ENCODE measurements at places on chromosomes 4 and X.

GRCh38 chr4:123649250-123649644, 252.7 kb downstream of the SPRY1 start:
- DNase-seq, result no peak

DNA sequence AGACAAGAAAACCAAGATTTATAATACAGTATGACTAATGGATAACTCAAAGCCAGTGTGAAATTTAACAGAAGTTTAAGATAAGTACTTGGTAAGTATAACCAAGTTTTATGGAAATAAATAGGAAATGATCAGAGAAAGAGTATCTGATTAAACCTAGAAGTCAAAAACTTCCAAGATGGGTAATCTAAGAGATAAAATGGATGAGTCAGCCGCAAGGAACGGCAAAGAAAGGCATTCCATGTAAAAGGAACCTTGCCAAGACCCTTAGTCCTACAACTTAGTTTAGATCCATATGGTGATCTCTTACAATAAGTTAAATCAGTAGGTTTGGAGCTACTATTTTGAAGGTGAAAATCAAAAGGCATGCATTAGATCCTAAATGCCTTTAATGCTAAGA, 34.8 kb downstream of the LIN54 start:
- no peak for DNase-seq

- no peak for DNase-seq
Measured at GRCh38 chrX:96703816-96704215, 19.2 kb downstream of the DIAPH2 start.

DNA sequence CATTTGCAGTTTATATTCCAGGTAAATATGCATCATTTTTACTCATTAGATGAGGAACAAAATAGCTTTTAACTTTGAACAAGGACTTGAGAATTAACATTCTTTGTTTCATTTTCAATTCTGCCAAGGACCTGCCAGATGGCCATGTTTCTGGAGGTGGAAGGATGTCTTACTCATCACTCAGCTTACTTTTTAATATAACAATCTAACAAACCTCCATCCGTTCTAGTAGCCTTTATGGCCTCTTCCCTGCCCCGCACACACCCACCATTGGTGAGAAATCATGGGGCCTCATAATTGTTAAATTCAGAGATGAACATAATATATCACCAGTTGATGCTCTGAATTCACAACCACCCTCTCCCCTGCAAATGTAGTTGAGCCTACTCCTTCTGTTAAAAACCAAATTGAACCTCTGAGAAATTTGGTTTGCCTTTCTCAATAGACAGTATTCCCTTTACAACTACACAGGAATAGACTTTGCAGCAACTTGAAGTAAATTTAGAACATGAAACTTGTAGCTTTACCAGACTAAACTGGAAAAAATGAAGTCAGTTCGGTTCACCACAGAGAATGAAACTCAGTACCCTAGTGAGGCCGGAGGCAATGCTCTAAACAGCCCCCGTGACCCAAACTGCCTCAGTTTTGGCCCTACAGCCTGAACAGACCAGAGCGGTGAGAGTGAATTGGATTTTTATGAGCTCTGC, 50.1 kb upstream of the ACSL4 start:
- peak; percentile 3 for DNase-seq

GRCh38 chr4:142419712-142420111, 426.4 kb downstream of the INPP4B start:
- no peak for DNase-seq

DNA sequence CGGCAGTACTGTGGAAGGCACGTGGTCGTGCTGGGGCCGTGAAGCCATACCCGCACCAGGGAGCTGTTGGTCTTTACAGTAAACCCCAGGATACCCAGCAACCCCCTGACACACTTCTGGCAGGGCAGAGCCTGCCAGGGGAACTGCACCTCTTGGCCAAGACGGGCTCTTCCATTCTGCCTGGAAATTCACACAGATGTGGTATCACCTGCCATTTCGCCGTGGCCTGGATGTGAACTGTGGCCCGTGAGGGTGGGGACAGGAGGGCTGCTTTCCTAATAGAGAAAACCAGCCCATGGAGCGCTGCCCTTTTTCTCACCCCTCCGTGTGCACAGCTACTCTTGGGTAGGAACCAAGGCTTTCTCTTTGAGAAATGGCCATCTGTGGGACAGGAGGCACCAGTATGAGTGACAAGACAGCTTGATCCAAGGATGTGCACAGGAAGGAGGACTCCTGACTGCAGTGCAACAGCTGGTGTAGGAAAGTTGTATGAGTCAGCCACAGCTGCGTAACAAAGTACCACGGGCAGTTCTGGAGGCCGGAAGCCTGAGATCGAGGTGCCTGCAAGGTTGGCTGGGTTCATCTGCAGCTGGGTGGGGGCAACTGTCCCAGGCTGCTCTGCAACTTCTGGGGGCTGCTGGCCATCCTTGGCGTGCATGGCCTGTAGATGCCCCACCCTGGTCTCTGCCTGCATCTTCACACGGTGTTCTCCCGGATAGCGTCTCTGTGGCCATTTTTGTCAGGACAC, 95.7 kb downstream of the PSAPL1 start:
- DNase-seq, result no peak

DNA sequence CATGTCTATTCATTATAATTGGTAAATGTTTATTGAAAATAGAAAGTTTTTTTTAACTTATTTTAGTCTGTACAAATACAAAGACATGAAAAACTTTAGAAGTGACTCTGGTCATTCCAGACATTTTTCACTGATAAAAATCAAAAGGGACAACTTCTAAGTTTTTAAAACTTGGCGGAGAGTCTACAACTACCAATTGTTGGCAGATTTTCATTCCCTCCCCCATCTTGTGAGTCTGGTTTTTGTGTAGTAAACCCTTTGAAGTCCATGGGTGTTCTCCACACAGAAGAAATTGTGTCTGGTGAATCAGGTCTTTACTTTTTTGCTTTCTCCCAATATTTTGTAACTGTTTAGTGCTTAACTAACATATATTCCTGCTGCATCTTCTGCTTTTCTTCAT, 336.5 kb downstream of the PDGFC start:
- no peak for DNase-seq

DNA sequence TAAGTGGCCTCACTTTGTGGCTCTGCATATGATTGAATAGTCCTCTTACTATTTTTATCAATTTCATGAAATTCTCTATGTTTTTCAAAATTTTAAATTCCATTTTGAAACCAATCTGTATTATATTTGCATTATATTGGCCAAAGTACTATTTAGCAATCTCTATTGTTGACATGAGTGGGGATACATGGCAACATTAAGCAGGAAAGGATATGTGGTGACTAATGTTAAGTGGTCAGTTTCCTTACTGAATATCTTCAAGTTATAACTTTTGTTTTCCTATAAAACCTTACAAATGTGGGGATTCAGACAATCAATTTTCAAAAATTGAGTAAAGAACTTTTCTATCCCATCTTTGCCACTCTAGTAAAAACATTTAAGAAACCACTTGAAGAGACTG, 10.2 kb downstream of the BBS7 start:
- no peak for DNase-seq

GRCh38 chr4:47704693-47705325, 133.1 kb downstream of the CORIN start:
- DNase-seq, result no peak

- DNase-seq, result no peak
Measured at GRCh38 chr4:122234686-122235085, 82.6 kb downstream of the BLTP1 start.

DNA sequence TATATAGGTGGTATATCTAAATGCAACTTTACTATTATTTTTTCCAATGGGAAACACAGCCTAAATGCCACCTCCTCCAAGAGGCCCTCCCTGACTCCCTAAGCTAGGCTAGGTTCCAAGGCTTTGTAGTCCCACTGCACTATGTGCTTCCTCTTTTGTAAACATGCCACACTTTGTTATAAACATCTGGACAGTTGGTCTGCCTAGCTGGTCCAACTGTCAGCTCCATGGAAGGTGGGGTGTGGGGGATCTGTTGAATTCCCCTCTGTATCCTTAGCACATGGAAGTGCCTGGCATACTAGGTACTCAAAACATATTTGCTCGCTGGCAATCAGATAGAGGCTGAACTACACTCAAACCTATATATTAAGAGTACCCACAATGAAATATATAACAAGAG, 63.4 kb downstream of the SLC9A7 start:
- no peak for DNase-seq

- DNase-seq, result no peak
Measured at GRCh38 chr4:4269856-4270255, 20.1 kb downstream of the LYAR start.

DNA sequence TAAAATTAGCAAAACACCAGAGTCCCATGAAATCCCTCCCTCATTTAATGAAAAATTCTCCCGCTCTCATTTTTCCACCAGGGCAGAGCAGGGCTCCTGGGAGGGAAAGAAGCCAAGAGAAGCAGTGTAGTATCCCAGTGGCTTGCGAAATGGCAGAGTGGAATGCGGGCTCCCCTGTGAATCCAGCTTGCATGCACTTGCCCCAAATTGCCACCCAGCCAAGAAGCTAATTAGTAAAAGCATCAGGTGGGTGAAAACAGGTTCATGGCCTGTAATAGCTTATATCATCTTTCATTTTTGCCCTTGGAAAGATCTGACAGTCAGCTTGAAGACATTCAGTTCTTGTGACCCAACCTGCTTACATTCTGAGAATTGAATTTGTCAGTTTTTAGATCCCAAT, 10.1 kb downstream of the AMOT start:
- DNase-seq, result no peak

DNA sequence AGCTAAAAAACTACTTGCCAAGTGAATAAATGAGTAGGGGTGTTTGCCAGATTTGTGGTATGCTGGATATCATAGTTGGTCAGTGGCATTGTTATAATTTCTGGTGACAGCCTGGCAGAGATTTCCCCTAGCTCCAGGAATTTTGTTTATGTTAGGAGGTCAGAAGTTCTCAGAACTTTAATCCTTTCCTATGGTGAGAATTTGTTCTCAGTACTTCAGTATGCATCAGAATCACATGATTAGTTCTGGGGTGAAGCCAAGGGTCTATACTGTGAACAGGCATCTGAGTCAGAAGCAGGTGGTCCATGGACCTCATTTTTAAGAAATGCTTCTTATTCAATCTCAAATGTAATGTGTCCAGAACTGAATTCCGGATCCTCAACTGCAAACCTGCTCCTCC, 10.5 kb downstream of the RASSF6 start:
- DNase-seq, result no peak

GRCh38 chr4:3248811-3249661, at the start of gene MSANTD1:
Gene MSANTD1 (plus strand): TSS chr4:3249159. CDS start chr4:3249223, 64 bp downstream.
- DNase-seq, result no peak

DNA sequence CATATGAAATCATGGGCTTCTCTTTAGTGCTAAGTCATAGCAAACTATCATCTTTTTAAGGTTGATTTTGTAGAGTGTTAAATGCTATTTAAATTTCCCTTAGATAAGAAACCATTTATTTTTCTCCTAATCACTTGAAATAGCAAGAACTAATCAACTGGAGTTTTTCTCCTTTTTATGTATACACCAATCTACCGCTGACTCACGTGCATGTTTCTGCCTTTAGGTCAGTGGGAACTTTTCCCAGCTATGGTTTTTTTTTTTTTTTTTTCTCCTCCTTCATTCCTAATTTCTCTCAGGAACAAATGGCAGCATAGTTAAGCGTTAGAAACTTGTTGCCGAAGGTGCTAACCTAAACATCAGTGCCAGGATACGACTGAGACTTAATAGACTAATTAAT, 176.4 kb downstream of the BMPR1B start:
- DNase-seq, result no peak

DNA sequence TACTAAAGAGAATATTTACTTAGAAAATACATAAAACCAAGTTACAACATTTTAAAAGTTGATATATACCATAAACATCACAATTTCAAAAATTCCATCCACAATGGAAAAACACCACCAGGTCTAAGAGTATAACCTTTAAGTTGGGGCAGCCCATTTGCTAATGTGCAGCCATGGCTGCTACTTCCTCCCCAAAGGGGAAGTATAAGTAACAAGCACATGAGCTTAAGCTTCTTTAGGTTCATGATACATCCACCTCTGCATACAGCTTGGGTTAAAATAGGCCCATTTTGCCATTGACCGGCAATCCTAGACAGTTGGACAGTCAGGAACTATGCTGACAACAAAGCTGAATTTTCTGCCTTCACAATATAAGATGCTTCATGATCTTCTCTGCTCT, 16.6 kb upstream of the GASK1B start:
- no peak for DNase-seq

DNA sequence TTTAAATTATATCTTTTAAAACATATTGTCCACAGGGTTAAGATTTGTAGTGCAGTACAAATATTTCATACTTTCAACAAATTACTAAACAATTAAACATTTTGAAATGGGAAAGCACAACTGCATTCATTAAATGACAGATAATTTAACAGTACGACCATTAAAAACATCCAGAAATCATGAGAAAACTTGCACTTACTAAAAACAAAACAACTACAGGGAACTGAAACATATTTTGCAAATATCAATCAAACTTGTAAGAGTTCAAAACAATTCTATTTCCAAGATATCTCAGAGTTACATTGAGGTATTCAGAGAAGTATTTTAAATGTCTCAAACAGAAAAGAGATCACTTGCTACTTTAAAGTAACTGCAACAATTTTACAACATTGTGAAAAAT, 478.5 kb upstream of the PCDH10 start:
- no peak for DNase-seq

GRCh38 chr4:83370640-83370906, 35.9 kb upstream of the HPSE start:
- no peak for DNase-seq

- DNase-seq, result no peak
Measured at GRCh38 chr4:7640136-7640535, 205.4 kb upstream of the PSAPL1 start.

DNA sequence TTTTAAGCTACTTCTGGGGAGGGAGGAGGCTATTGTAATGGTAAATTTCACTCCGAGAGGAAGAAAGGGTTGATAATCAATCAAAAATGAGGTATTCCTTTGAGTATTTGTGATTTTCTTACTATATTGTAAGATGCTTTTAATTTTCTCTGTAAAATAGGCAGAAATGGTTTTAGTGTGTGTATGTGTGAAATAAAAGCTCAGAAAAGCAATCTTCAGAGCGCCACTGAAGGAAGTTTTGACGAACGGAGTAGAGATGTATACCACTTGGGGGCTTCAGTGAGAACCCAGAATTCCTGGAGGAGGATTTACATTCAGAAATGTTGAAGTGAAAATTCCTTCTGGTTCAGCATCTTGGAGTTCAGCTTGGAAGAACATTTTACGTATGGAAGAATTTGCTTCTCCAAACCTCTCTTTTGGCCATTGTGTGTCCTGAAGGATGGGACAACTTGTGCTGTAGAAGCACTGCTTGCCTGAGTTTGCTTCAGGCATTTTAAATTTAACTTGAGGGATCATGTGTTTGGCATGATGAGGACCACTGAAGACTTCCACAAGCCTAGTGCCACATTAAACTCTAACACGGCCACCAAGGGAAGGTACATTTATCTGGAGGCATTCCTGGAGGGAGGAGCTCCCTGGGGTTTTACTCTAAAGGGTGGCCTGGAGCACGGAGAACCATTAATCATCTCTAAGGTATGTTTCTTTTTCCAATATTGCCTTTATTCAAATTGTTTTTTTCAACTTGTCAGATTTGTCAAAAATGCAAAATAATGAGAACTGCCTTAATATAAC, 695 bp downstream of the SHROOM3 start:
- DNase-seq, result no peak
